ENCODE measurements at places on chromosomes 2 and 18.

DNA sequence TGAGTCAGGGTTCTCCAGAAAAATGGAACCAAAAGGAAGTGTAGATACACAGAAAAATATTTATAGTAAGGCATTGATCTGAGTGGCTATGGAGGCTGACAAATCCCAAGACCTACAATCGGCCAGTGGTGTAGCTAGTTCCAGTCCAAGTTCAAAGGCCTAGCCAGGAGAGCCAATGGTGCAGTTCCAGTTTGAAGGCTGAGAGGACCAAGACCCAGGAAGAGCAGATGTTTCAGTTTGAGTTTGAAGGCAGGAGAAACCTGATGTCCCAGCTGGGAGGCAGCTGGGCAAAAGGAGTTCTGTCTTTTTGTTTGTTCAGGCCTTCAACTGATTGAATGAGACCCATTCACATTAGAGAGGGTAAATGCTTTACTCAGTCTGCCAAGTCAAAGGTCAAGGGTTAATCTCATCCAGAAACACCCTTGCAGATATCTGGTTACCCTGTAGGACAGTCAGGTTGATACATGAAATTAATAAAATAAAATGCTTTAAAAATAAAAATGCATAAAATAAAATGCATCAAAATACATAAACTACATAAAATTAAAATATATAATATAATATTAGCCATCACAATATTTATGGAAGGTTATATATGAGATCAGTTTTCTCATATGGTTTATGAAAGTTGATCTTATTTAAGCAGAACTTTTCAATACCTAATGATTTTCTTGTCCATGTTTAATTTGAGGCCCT lies 38.7 kb downstream of the KCNE4 start:
- DNase-seq, result no peak

- DNase-seq, result no peak
These were observed 8.0 kb downstream of the SIX3 start for GRCh38 chr2:44949329-44950151.

DNA sequence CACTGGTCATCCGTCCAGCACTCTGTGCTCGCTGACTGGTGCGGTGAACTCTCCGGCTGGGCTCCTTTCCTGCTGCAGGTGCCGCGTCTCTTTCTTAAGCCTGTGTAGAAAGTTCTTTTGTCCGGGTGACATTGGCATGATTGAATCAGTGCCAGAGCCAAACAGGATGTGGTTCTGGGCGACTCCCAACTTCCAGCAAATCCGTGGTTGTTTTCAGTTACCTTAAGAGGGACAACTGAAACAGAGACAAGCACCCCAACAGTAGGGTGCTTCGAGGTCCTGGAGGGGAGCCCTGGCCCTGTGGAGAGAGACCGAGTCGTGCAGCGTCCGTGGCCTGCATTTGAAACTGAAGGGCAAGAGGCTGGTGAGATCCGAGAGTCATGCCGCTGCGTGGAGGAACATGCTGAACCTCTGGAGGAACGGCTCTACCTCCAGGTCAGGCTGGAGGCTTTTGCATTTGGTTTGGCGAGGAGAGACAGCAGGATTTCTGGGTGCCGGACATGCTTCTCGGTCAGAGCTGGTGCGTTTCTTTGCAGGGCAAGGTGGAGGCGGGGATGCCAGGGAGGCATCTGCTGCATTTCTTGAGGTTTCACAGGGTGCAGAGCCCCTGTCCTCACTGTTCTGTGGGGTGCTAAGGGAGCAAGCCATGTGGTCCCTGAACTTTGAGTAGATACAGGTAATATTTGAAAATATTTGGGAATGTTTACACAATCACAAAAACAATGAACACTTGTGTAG lies 26.8 kb downstream of the SH3BP4 start:
- no peak for DNase-seq

DNA sequence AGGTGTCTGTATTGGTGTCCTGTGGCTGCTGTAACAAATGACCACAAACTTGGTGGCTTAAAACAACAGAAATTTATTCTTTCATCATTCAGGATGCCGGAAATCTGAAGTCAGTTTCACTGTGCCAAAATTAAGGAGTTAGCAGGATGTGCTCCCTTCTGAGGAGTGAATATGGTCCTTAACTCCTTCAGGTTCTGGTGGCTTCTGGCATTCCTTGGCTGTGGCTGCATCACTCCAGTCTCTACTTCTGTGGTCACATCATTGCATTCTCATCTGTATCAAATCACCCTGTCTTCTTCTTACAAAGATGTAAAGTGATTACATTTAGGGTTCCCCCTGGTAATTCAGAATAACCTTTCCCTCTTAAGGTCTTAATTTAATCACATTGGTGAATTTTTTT lies 12.6 kb downstream of the GPD2 start:
- no peak for DNase-seq

- no peak for DNase-seq
These were observed 972 bp upstream of the DLX2 start for GRCh38 chr2:172103471-172104272.

GRCh38 chr2:120269076-120269744 lies 16.6 kb downstream of the RALB start:
- DNase-seq, result no peak

- DNase-seq, result no peak
These were observed 27.7 kb upstream of the DOCK10 start for GRCh38 chr2:225069966-225070365.

DNA sequence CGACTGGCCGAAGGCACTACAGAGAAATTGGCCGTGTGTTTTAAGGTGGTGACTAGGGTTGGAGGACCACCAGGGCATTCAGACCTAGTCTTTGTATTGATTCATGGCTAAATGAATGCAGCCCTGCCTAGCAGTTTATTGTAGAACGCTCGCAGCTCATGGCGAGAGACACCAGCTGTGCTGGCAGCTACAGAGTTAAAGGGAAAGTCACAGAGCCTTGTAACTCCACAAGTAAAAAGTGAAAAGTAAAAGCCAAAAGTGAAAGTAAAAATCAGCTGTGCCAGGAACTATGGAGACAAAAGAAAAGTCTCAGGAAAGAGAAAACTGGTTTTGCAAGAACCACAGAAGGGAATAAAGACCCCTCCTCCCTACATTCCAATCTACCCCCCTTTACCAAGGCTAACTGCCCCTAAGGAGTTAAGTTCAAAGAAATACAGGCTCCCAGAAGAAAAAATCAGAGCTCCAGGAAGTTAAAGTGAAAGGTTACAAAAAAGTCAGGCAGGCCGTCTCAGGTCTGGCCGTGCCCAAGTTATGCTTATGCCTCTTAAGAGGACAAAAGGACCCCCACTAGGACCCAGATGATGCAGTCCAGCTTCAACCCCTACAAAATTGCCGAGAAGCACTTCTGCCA lies 46.4 kb upstream of the SELENOI start:
- DNase-seq, result peak; percentile 73

GRCh38 chr2:186590350-186590758 lies 498 bp downstream of the ITGAV start:
- DNase-seq, result no peak

- DNase-seq, result no peak
These were observed 1094.9 kb downstream of the LRP1B start for GRCh38 chr2:141035846-141036420.
